ENCODE measurements at places on chromosomes 11 and 22. TPM values are rescaled to one million over a fixed set of nuclear protein-coding genes. Genes with fewer than 3 reads are reported as not detected.

EMID1 gene
- 2.9 TPM for total RNA-seq

MUC2 gene
- total RNA-seq, result not detected

GAL3ST3 gene
- total RNA-seq, result 1.4 TPM

B3GAT1 gene
- not detected for total RNA-seq

H19 gene
- total RNA-seq, result 66.4 TPM

TPH1 gene
- total RNA-seq, result not detected

PMM1 gene
- total RNA-seq, result 3.6 TPM

TBC1D10A gene
- 11.7 TPM for total RNA-seq
